ENCODE measurements at places on chromosomes 6 and 20. TPM values are rescaled to one million over a fixed set of nuclear protein-coding genes. Genes with fewer than 3 reads are reported as not detected.

DNA sequence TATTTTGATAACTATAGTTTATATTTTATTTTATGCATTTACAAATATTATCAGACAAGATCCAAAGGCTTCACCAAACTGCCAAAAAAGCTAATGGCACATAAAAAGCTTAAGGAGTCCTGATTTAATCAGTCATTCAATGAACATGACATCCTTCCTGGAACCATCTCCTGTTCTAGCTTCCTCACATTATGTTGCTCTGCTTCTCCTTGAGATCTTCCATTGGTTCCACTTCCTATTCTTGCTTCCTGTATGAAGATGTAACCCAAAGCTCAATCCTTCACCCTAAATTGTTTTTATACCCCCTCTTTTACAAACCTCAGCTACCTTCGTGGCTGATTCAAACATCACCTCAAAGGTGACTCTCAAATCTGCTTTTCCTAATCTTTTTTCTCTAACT lies 4.5 kb upstream of the BRD2 start:
- no peak for DNase-seq

DNA sequence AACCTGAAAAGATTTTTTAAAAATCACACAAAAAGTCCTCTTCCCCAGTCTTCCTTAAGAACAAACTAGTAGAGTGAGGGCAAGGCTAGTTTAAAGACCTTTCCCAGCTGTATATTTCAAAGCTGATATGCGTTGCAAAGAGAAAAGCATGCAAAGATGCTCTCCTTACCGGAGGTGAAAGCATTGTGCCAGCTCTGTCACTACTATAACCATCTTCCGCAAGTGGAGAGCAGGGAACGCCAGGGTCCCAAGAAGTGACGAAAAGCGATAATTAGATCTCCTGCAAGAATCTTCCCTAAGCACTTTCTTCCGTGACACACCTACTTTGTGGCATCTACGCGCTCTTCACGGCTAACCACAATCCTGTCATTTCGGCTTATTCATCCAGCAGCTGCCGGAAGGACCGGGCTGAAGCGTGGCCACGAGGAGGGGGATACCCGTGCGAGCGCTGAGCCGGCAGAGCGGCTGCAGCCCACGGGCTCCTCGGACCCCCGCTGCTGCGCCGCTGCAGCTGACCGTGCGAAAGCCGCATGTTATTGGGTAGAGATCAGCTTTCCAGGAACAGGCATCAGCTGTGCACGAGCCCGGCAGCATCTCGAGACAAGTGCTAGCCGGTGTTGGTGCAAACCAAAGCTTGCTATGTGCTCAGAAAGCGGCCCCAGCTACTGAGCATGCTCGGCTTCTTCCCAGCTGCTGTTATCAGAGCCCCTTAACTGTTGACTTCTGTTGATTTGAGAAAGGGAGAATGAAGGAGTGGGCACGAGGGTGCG lies 57.2 kb upstream of the ARHGAP18 start:
- peak; percentile 30 for DNase-seq

CENPW gene
- total RNA-seq = 2.4 TPM

DNA sequence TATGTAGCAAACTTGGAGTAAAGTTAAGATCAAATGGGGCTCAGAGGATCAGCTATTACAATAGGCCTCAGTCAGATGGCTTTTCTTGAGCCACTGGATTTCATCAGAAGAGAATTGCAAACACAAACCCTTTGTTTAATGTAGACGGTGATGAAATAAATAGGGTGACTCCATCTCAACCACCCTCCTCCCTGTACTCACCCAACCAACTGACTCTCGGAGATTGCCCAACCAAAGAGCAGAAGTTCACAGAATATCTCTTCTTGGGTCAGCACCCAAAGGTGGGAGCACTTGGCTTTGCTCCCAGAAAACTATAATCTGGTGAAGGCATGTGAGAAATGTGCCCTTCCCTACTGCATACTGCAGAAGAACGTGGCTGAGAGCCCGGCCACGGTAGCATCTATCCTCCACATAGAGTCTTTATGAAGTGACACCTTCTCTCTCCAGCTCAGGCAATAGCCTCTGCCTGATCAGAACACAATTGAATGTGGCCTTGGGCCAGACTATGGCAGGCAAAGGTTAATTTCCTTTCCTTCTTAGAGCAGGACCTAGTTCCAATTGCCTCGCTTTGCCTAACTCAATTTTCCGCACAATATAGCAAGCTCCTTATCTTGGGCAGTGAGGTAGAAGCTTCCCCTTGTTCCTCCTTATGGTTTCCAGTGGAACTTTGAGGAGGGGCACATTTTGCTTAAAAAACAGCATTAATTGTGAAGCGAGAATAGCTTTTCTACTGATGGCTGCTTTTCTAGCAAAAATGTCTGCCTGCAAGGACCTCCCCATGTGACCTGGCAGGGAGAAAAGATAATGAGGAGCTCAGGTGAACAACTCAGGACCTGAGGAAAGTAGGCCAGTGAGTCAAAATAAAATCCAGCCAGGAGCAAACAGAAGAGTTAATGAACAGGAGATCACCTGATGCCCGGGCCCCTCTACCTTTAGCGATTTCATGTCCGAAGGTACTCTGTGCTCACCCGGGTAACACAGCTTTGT lies 79.4 kb downstream of the GFOD1 start:
- no peak for DNase-seq

DNA sequence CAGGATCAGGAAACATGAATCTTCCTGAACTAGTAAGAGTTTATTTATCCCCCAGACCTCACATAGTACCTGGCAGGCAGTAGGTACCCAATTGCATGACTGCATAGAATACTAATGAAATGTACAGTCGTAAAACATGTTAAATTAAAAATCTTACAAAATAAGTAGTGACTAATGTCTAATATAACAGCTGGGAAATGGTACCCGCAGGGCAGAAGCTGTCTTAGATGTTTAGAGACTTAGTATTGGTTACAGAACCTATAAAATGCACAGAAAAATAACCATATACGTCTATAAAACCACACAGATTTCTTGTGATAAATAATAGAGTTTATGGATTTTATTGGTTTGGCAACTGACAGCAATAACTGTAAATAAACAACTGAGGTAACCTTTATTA lies 139.1 kb upstream of the GMDS start:
- DNase-seq = no peak

PACSIN1 gene
- total RNA-seq = 1.4 TPM

SLCO4A1 gene
- 2.5 TPM for total RNA-seq

DNA sequence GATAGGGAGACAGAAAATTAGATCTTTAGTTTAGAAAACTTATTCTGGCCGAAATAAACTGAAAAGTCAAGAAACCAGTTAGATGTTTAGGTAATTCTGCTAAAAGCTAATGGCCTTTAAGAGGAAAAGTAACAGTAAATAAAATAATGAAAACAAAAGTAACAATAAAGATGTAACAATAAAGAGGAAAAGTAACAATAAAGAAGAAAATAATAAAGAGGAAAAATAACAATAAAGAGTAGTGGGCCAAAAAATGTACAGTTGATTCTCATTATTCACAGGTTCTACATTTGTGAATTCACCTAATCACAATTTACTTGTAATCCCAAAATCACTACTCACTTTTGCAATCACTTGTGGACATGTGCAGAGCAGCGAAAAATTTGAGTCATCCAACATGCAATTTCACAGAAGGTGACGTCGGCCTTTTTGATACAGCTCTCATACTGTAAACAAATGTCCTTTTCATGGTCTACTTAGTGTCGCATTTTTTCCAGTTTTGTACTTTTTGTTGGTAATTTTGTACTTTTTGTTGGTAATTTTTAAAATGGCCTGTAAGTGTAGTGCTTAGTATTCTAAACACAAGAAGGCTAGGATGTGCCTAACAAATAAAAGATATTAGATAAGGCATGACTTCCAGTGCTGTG lies 24.0 kb downstream of the HBS1L start:
- no peak for DNase-seq

Measured in pancreas (tissue), 10 donors.